ENCODE measurements at places on chromosomes 16 and 17.
A peak's percentile ranks its signal among the peaks of the same experiment; 100 is the strongest.

DNA sequence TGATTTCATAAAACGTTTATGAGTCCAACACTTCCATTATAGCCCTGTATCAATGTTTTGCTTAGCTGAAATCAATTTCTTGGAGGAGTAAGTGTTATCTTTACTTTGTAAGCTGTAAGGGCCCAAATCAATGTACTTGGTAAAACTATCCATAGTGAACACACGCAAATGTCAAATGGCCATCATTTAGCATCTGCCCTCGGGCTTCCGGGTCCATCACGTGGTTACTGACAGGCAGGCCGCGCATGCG is 687 bp upstream of the NARF start:
- DNase-seq = no peak

- DNase-seq = no peak
Measured at GRCh38 chr17:60766778-60767190, 89.1 kb downstream of the BCAS3 start.

DNA sequence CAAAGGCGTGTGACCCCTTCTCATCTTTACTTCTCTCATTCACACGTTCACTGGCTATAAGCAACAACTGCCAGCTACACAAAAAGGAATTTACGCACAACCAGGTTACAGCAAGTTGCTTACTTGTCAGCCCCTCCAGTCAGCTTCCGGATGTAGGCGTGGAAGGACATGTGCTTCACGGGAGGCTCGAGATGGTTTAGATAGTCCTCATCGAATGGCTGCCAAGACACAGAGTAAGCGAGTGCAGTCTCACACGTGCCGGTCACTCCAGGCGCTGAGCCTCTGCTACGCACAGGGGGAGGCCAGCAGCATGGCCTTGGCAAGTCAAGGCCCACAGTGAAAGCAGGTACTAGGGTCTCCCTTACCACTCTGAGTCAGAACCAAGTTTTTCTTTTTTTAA is 28.3 kb downstream of the NPLOC4 start:
- no peak for DNase-seq

DNA sequence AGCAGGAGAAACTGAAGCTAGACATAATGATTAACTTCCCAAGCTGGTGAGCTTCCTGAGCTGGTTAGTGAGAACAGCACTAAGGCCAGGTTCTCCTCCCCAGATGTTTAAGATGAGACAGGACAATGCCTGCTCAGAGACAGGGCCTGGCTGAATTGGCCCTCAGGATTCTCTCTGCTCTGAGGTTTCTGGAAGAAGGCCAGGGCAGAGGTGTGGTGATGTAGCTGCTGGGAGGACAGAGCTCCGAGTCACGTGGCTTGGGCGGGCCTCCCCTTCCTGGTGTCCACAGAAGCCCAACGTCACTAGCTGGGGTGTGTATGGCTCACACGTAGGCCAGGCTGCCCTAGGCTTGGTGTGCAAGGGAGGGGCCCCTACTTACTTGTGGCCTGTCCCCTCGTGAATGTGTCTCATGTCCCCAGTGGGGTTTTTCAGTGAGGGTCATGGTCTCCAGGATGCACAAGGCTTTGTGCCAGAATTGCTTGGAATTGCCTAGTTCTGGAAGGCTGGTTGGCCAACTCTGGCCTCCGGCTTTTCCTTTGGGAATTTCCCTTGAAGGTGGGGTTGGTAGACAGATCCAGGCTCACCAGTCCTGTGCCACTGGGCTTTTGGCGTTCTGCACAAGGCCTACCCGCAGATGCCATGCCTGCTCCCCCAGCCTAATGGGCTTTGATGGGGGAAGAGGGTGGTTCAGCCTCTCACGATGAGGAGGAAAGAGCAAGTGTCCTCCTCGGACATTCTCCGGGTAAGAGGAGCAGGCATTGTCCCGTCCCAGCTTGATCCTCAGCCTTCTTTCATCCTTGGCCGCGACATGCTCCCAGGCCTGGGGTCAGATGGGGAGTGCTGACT is 3.4 kb downstream of the NOD2 start:
- DNase-seq = peak; percentile 42

GRCh38 chr16:11624205-11624604 is 37.5 kb upstream of the LITAF start:
- no peak for DNase-seq

Measured in activated T-helper 1 cell treated with anti-CD3 and anti-CD28 coated beads, Interleukin-2, amount 50 U/mL, for 16 hours (primary cell).